ENCODE measurements at places on chromosomes 1 and 21.

DNA sequence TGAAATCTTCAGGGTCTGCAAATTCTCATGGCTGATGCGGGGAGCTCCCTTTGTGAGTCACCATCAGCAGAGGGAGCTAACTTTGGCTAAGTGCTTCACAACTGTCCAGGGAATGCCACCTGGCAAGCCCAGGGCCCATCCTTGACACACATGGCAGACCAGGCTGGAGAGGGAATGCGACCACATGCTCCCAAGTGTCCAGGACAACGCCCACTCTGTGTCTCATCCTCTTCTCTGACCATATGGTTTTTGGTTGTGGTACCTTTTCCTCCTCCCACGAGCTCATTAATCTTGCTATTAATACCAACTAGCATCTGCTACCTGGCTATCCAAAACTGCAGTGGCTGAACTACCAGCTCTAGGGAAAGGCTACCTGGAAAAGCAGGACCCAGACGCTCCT, 37.1 kb upstream of the CLSTN1 start:
- no peak for DNase-seq

DNA sequence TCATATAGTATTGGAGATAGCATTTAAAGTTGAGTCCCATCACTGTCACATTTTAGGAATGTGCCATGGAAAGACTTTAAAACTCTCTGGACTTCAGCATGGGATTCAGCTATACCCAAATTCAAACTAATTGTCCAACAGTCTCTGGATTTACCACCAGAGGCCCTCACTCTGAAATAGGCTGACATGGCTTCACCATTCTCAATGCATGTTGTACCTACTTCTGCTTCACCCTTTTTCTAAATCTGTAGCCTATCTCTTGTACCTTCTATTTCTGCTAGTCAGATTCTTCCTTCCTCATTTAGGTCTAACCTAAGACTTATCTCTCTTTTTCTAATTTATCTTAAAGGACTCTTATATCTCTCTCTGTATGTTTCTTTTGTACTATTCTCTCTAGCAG, 512.7 kb upstream of the ZRANB2 start:
- DNase-seq, result no peak

GRCh38 chr1:156704930-156705320, 458 bp downstream of the CRABP2 start:
- no peak for DNase-seq

- DNase-seq, result no peak
Observed at GRCh38 chr1:64890699-64891447, 75.5 kb downstream of the JAK1 start.

All from left kidney (tissue), 8 donors.